Central memory CD4-positive, alpha-beta T cell (primary cell): ENCODE measurements at places on chromosomes 13 and 19.

DNA sequence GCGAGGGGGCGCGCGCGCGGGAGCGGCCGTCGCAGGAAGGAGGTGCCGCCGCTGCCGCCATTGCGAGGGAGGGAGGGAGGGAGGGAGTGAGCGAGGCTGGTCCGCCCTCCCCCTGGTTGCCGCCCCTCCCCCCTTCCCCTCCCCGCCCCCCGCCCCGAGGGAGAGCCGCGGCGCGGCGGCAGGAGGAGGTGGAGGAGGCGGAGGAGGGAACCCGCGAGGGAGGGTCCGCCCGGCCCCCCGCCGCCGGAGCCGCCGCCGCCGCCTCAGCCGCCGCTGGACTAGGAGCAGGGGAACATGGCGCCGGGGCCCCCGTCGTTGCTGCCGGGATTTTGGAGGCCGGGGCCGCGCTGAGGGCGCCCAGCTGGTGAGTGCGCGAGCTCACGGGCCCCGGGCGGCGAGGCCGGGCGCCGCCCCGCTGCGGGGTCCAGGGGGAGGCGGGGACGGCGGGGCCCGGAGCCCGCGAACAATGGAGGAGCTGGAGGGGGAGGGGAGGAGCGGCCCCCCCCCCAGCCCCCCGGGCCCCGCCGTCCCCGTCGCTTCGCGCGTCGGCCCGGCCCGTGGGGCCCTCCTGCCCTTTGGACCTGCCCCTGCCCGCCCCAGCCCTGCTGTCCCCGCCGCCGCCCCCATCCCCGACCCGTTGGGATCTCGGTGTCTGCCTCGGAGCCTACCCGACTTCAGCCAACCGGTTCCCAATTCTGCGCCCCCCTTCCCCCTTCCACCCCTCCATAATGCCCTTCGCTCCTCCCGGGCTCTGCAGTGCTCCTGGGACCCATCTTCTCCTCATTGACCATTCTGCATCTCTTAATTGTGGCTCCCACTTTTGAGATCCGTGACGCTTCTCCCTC lies at the start of gene ARHGAP35:
Gene ARHGAP35 (plus strand): TSS at position 152 of the 845 bp plus-strand sequence. CDS start 57,679 bp downstream, outside the sequence.
- no peak for DNase-seq

GRCh38 chr19:16096280-16096855 lies 15.3 kb upstream of the RAB8A start:
- DNase-seq: no peak

DNA sequence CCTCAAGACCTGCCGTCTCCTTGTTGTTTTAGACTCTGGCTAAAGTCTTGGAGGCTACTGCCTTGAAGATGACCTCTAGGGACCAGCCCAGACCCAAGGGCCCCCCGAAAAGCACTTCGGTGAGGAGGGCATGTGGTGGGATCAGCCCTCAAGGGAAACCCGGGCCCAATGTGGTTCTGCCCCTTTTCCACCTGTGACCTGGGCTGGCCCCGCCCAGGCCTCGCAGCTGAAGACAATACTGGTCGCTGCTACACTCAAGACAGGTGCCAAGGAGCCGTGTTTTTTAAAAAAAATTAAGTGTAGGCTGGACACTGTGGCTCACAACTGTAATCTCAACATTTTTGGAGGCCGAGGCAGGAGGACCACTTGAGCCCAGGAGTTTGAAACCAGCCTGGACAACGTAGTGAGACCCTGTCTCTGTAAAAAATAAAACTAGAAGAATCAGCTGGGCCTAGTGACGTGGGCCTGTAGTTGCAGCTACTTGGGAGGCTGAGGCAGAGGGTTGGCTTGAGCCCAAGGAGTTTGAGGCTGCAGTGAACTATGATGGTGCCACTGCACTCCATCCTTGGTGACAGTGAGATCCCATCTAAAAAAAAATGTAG lies 903 bp downstream of the TLE6 start:
- DNase-seq: no peak

- DNase-seq: no peak
Observed at GRCh38 chr13:79866436-79866835, 385.5 kb downstream of the NDFIP2 start.

GRCh38 chr13:19172007-19172646 lies 9.5 kb downstream of the TUBA3C start:
- no peak for DNase-seq

- no peak for DNase-seq
Observed at GRCh38 chr19:44735011-44735410, 13.5 kb upstream of the BCL3 start.

- no peak for DNase-seq
Observed at GRCh38 chr13:51325837-51326236, 13.7 kb upstream of the SERPINE3 start.

DNA sequence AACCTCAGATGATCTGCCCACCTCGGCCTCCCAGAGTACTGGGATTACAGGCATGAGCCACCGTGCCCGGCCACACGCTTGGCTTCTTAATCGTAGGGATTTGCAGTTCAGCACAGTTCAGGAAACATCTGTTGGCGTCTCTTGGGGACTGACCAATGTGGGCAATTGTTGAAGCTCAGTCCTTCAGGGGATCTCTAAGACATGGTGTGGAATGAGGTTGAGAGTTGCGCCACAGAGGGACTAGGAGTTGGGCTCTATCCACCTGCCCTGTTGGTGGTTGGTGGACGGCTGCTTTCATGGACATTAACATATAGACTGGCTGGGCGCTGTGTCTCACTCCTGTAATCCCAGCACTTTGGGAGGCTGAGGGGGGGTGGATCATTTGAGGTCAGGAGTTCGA lies 37.3 kb upstream of the SIN3B start:
- no peak for DNase-seq

DNA sequence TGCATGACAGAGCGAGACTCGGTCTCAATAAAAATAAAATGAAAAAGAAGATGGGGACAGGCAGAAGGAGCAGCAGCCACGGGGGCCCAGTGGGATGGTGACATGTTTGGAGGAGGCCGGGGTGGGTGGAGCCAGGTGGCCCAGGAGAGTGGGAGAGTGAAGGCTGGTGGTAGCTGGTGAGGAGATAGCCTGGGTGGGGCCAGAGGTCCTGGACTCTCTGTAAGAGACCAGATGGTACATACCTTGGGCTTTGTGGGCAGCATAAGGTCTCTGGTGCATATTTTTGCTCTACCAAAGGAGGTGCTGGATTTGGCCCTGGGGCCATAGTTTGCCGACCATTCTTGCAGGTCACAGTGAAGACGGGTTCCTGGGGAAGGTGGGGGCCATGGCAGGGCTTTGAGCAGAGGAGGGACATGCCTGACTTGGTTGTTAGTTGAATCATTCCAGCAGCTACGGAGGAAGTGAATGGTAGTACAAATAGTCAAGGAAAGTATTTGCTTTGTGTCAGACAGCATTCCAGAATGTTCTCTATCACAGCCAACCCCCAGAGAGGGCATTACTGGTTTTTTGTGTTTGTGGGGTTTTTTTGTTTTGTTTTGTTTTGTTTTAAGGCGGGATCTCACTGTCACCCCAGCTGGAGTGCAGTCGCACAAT lies 69.1 kb downstream of the ARHGEF18 start:
- no peak for DNase-seq

DNA sequence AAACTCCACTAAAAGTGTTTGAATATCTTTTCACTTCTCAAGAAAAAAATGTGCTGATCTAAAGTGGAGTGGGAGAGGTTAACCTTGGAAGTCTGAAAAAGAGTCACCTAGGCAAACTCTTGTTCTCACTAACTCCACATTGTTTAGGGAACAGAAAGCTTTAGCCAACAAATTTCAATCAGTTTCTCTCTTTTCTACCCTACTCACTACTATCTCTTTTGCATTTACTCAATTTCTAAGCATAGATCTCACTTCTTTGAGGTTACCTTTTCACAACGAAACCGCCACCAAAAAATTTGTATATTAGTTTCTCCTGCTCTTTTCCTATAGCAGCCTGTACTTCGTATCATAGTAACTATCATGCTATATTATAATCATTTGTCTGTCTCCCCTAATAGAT lies 6.3 kb downstream of the NHLRC3 start:
- DNase-seq: no peak
